ENCODE measurements at places on chromosomes 16 and 17.

- no peak for DNase-seq
These were observed 201.7 kb downstream of the CDRT15L2 start for GRCh38 chr17:20781260-20781659.

DNA sequence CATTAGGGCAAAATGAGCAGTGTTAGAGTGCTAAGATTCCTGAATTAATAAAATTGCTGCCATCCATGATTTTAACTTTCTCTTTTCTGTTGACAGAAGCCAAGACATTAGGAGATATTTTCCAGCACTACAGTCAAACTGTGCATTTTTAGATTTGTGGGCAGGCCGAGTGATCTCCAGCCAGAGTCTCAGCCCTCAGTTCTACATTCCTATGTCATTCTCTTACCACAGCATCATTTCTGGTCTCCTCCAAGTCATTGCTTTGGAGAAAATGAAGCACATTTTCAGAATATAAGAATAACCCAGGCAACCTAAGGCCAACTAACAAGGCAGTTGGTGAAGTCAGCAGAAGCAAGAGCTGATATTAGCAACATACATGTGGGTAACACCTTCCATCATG, 74.6 kb upstream of the NUDT7 start:
- no peak for DNase-seq

GRCh38 chr17:8563024-8563776, 67.3 kb downstream of the MYH10 start:
- DNase-seq: no peak

DNA sequence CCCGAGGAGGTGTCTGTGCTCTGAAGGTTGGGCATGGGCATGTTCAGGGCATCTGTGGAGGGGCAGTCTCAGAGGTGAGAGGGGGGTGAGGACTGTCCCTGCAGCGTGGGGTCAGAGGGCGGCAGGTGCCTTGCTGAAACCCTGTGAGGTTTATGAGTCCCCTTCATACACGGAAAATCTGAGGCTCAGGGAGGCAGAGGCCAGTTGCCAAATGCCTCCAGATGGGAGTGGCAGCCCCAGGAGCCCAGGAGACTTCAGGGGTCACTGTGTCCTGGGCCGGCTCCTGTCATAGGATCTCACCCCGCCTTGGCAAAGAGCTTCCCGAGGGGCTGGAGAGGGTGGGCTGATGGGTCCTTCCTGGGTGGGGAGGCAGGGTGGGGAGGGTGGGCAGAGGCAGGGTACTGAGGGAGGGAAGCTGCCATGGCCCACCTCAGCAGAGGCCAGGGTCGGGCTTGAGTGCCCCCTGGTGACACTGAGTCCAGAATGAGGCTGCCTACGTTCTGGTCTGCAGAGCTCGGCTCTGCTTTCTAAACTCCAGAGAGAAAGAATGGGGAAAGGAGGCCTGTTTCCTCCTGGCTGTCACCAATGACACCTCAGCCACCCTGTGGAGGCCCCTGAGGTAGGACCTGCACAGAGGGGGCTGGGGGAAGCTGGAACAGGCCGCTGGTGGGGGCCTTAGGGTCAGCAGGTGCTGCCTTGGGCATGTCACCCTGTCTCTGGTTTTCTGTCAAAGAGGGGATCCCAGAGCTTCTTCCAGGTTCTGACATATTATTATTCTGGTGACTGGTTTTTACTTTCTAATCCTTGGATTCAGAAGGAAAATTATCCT, 1.1 kb downstream of the LGALS9 start:
- no peak for DNase-seq

DNA sequence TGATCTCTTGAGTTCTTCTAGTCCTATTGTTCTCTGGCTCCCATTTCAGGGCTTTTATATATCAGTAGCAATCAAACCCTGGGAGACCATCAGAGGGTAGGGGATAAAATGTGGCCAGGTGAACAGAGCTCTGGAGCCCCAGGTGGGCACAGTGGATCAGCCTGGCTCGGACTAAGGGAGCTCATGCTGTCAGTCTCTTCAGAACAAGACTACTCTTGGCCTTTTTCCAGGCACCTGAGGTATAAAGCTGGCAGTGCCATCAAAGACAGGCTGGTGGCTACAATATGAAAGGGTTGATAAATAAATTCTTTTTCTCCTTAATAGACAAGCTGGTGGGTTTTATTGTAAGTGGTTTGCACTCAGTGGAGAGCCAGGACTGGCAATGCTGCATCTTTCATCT, 160.0 kb upstream of the CCL2 start:
- DNase-seq: no peak

DNA sequence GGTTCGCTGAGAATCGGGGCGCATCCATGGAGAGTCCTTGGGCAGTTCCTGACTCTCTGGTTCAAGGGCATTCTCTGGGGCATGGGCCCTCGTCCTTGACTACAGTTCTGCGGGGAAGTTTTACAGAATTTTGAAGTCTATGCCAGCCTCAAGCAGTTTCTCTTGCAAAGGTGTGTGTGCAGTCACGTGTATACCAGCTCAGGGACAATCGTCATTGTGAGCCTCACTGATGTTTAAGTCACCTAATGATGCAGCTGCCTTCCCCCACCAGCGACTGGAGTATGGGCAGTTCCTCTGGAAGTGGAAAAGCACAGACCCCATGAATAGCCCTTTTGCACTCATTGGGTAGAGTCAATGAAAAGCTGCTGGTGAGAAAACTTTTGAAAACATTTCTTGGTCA, 1.3 kb downstream of the PLCG2 start:
- DNase-seq: no peak

DNA sequence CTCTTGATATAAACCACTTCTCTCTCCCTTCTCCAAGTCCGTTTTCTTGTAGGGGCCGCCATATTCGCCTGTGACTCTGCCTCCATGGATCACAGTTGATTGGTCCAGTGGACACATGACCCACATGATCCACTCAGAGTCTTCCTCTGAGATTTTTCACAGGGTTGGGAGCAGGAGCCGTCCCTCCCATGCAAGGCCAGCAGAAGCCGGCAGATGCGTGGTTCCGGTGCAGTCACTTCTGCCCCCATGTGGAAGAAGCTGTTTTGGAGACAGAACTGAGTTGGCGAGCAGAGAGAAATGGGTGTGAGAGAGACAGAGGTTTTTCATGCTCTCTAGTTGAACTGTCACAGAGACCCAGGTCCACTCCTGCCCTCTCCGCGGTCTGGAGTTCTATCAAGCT, 83.3 kb downstream of the C16orf95 start:
- DNase-seq: peak; percentile 60

- DNase-seq: peak; percentile 66
These were observed 8.5 kb downstream of the ALOXE3 start for GRCh38 chr17:8109661-8110455.

DNA sequence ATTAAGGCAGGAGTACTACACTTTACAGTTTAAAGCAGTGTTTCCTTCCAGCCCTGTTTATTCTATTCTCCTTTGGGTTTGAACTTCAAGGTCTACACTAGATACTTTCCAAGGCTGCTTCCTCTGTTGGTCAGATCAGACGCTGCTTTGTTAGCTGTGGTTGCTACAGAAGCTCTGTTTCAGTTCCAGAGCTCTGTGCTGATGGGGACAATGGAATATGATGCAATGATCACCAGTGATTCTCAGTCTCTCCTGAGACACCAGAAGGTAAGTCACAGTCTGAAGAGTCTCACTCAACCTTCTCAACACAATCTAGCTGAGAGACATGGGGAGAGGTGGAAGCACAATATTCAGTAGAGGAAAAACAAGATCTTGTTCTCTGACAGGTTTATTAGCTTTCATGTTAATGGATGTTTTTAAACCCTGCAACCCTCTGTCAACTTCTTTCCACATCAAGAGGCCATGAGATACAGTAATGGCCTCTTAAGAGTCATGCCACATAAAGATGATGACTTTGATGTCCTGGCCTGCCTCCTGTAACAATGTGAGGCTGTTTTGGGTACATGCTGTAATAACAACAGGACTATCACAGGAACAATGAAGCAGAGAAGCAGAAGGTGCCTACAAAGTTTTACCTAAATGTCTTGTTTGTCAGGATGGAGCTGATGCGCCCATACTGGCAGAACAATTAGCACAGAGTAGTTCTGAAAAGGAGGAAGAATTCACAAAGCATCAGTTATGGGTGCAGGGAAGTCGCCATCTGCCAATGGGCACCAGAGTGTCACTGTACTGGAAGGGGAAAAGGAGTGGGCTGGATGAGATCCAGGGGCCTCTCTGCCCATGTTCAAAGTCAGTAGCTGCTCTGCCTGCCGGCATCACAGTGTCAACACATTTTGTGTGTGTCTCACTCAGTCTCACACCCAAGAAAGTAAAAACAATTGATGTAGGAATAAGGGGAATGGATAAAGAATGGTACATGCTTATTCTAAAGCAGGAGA, 33.4 kb downstream of the PSME3IP1 start:
- no peak for DNase-seq

- no peak for DNase-seq
These were observed 17.0 kb downstream of the SOST start for GRCh38 chr17:43741636-43742035.

- DNase-seq: no peak
These were observed 24.5 kb downstream of the FBXO31 start for GRCh38 chr16:87359121-87359520.

DNA sequence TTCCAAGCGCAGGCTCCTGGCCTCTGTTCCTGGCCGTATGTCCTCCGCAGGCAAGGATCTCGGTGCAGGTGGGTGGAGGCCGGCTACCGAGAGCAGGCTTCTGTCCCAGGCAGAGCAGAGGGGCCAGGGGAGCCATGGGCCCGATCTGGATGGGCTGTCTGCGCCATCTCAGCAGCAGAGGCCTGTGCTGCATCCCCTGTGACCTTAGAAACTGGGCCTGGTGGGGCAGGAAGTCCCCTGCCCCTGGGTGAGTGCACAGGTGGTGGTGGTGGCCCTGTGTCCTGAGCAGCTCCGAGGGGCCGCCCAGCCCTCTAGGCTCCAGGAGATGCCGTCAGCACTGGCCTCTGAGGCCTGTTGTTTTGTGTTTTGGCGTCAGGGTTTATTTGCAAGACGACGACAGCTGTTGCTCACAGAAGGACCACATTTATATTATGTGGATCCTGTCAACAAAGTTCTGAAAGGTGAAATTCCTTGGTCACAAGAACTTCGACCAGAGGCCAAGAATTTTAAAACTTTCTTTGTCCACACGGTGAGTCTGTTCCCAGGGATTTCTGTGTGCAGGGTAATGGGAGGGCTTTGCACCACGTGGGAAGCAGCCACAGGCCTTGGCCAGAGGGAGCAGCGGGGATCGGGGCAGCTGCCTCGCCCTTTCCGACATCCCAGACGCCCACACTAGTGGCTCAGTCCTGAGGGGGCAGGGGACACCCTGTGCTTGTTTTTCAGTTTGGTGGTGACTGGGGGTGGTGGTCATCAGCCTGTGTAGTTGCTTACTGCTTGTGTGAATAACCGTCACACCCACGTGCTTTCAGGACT, 59.1 kb downstream of the PDPK1 start:
- DNase-seq: no peak

DNA sequence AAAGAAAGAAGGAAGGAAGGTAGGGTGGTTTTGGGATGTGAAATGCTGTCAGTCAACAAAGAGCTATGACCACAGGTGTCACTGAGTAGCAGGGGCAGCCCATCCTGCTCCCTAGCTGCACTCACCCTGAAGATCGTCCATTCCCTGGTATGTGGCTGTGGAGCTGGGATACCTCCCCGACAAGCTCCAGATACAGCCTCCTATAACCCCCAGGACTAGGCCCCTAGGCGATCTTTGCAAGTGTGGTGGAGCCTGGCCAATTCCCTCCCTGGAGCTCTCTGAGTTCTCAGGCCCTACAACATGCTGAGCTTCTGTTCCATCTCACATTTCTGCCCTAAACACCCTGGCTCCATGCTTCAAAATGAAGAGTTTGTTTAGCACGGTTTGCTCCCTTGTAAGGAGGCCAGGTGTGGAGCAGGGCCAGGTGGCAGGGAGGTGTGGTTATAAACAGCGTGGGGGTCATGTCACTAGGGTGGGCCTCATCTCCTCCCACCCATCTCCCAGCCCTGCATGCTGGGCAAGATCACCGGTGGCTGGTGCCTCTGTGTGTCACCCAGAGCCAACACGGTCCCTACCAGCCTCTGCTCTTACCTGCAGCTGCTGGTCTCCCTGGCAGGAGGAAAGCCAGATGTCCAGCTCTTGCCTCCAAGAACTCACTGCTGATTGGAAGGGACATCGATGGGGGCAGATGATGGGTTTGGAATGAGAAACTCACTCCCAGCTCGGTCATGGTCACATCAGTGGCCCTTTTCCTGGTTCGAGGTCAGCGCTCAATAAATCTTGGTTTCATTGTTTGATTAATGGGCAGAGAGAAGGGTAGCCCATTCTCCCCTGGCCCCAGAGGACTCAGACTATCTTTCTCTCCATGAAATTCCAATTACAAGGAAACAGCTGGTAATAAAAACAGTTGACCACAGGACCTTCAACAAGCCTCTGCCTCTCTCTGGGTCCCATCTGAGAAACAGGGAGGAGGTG, 511.0 kb upstream of the CDH5 start:
- DNase-seq: no peak

GRCh38 chr17:45235416-45236281, 14.0 kb downstream of the FMNL1 start:
- DNase-seq: peak; percentile 84

DNA sequence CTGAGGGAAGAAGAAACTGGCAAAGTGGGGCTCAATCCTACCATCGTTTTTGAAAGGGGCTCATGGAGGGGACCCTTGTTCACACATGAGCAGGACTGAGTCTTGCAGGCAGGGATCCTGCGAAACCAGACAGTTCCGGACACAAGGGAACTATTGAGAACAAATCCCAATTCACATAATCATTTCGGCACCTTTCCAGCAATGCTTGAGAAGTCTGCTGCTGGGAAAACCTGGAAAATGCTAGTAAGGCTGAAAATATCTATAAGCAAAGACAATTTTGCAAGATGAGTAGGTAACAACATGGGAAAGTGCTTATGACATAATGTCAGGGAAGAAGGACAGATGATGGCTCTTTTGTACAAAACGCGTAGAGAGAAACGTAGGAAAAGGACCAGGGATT, 52.1 kb upstream of the BPTF start:
- no peak for DNase-seq

- DNase-seq: no peak
These were observed 1.8 kb downstream of the PIK3R5 start for GRCh38 chr17:8963647-8964258.

GRCh38 chr17:77258638-77259037, 117.9 kb downstream of the SEC14L1 start:
- peak; percentile 30 for DNase-seq

GRCh38 chr16:30535106-30535776, 583 bp upstream of the ZNF747 start:
- DNase-seq: peak; percentile 78

DNA sequence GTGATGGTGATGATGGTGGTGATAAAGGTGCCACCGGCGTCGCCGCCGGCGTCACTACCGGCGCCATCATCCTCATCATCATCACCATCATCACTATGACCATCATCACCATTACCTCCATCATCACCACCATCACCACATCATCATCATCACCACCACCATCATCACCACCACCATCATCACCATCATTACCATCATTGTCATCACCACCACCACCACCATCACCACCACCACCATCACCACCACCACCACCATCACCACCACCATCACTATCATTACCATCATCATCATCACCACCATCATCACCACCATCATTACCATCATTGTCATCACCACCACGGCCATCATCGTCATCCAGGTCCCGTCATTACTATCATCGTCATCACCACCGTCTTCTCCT, 179.7 kb downstream of the NPIPB11 start:
- no peak for DNase-seq

All from mesendoderm (in vitro differentiated cells).